Cardiac fibroblast (primary cell): ENCODE measurements at places on chromosomes 6 and 20.

- no peak for DNase-seq
Observed at GRCh38 chr20:42093041-42093440, 474.9 kb upstream of the CHD6 start.

DNA sequence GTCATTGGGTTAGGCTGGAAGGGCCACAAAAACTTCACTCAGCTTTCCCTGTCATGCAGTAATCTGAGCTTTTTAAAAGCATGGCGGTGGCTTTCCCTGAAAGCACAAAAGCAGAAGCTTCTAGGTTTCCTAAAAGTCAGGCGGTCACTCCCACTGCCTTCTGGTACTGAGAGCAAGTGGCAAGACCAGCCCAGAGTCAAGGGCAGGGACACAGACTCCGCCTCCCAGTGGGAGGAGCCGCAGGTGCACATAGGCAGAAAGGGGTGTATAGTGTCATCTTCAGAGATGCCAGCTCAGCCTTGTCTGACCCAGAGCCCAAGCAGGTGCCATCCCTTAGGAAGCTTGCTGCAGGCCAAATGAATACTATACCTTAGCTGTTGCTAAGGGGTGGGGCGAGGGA, 18.0 kb upstream of the PACSIN1 start:
- no peak for DNase-seq

DNA sequence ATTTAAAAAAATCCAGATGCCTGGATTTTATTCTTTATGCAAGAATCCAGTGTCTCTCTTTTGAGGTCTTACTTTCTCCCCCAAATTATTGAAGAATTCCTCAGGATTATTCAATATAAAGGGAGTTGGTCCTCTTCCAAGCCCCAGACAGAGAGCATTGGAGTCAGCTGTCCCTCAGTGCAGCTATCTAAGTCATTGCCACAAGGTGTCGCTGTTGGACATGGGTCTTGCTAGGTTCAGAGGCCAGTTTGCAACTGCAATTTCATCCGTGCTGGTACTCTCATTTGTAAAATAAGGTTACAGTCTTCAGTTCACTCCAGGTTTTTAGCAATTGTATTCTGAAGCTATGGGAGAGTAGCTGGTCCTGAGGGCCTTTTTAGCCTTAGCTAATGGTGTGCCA, 27.8 kb downstream of the CCN2 start:
- DNase-seq, result peak; percentile 85

- DNase-seq, result peak; percentile 98
Observed at GRCh38 chr6:83867527-83868161, 8.2 kb downstream of the CYB5R4 start.

DNA sequence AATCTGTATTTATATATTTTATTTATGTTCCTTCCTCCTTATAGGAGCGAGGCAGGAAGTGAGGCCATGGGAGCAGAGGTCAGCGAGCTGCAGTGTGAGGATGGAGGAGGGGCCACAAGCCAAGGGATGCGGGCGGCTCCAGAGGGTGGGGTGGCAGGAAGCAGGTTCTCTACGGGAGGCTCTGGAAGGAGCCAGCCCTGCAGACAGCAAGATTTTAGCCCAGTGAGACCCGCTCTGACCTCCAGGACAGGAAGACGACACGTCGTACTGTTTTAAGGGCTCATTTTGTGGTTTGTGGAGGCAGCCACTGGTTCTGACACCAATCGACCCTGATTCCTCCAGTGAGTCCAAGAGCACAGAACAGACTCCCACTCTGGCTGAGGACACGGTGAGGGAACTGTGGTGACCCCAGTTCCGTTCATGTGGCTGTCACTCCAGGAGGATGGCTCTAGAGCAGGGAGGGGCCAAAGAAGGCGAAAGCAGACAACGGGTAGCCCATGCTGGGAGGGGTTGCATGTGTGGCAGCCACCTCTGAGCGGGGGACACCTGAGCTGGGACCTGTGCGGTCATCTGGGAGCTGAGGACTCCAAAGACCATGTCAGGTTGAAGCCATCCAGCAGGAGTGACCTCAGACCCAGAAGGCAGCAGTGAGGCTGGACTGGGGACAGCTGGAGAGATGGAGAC, 100.1 kb upstream of the BHLHE23 start:
- DNase-seq, result no peak

DNA sequence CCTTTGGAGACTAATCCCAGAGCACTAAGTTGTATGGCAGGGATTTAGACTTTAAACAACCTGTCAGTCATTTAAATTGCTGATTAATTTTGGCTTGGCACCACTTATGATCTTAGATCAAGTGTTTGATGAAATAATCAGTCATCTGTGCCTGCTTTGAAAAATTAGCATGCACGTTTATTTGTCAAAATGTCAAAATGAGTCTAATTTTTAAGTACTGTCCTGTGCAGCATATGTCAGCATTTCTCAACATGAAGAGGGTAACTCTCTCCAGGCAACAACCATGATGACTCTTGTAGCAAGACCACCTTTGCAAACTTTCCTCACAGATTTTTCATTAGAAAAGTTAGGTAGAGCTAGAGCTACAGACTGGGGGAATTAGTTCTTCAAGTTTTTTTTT, 155.7 kb upstream of the GJE1 start:
- DNase-seq, result no peak

DNA sequence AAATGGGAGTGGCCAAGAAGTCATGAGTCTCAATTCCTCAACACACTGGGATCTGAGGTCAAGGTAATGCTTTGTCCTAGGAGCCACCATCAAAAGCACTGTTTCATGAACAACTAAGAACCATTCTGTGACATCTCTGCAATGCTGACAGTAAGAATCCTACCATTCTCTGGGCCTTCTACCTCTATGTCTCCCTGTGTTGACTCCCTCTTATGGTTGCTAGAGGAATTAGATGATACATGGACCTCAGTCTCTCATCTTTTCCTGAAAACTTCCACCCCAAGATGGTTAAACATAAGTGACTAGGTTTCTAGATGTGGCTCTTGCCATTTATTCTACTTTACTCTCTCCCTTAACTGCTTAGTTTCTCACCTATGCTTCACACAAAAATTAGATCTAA, 9.1 kb downstream of the MTRF1L start:
- no peak for DNase-seq

GRCh38 chr6:69732640-69733039, 64.2 kb downstream of the LMBRD1 start:
- peak; percentile 48 for DNase-seq

DNA sequence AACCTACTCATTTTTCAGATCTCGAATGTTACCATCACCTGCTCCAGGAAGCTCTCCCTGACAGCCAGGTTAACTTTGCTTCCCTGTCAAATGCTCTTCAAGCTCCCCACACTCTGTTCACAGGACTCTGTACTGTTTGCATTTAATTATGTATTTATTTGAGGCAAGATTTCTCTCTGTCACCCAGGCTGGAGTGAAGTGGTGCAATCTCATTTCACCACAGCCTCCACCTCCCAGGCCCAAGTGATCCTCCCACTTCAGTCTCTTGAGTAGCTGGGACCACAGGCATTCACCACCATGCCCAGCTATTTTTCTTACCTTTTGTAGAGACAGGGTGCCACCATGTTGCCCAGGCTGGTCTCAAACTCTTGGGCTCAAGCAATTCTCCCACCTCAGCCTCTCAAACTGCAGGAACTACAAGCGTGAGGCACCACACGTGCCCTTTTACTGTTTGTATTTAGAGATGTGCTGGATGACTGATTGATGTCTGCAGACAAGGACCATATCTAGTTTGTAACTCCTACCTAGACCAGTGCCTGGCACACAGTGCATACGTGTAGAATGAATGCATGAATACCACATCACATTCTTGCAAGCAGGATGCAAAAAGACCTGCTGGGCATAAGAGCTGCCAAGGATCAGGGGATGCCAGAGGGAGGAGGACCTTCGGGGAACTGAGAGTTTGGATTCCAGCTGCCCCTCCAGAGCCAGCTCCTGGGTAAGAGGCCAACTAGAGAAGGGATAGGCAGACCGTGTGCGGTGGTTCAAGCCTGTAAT, 15.6 kb upstream of the CBFA2T2 start:
- DNase-seq, result no peak

GRCh38 chr20:44264287-44264686, 17.2 kb downstream of the GDAP1L1 start:
- no peak for DNase-seq

GRCh38 chr20:12581644-12582289, 427.0 kb upstream of the SPTLC3 start:
- DNase-seq, result no peak

DNA sequence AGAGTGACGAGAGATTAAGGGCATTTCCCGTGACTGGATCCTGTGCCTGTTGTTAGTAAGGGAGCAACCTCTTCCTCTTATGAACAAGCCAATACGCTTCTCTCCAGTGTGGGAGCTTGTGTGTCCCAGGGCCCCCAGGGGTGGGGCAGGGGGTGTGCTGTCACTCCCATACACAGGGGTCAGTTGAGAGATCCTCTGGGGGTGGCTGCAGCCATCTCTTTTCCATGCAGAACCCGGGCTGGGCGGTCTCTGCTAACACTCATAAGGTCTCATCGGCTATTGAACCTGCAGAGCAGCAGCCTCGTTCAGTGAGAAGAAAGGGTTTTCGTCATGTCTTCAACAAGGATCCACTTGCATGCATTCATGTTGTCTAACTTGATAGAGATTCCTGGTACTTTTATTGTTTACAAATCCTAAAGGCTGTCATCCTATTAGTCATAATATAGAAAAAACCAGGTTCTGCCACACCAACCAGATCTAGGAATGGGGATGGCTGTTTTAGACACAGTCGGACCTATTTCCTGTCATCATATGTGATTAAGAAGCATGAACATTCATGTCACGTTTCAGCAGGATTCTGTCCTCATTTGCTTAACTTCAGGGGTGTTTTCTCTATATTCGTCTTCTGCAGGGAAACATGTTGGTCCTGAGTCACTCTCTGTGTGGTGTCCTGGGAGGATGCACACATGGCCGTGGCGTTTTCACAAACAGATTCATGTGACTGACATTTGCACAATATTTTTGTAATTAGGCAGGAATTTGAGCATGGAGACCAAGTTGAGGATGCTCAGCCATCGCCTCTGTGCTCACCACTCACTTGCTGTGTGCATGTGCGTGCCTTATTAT, 13.3 kb upstream of the THBS2 start:
- peak; percentile 46 for DNase-seq

- no peak for DNase-seq
Observed at GRCh38 chr6:136975089-136975715, 53.1 kb downstream of the SLC35D3 start.

- peak; percentile 30 for DNase-seq
Observed at GRCh38 chr6:3843379-3844096, 5.6 kb upstream of the FAM50B start.

DNA sequence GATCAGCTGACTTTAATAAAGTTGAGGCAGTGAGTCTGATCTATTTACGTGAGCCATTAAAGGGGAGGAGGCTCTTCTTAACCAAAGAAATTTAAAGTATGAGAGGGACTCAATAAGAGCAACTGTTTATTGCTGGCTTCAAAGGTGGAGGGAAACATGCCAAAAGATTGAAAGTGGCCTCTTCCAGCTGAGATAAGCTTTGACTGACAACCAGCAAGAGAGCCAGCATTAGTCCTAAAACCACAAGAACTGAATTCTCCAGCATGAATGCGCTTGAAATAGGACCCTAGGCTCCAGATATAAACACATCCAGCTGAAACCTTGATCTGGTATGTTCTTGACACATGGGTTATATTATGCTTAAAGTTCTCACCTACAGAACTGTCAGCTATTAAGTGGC, 123.1 kb upstream of the GJE1 start:
- DNase-seq, result peak; percentile 16

DNA sequence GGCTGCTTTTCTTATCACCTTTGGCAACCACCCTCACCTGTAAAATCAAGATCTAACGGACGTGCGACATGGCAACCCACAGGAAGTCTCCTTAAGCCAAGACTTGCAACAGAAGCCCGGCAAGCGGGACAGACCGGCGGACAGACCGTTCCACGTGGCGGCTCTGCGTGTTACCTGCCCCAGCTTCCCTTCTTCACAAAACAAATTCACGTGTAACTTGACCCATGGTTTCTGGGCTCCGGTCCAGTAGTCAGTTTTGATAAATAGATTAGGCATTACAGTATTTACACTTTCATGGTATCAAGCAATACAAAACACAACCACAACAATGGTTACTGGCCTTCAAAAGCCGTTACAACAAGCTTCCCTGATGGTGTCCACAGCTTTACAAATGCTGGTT, 133.8 kb downstream of the PRND start:
- DNase-seq, result no peak

- peak; percentile 32 for DNase-seq
Observed at GRCh38 chr6:122322824-122323223, 76.6 kb upstream of the HSF2 start.

- DNase-seq, result no peak
Observed at GRCh38 chr6:143117108-143117507, 56.4 kb downstream of the AIG1 start.

GRCh38 chr6:1679688-1680068, 70.0 kb downstream of the FOXC1 start:
- DNase-seq, result peak; percentile 20

- DNase-seq, result no peak
Observed at GRCh38 chr6:137424251-137424650, 69.9 kb downstream of the OLIG3 start.
